T-cell (primary cell): ENCODE measurements at places on chromosomes 2 and 18. TPM values are rescaled to one million over a fixed set of nuclear protein-coding genes. Genes with fewer than 3 reads are reported as not detected.

The TGFA gene
- 4.5 TPM for total RNA-seq

- DNase-seq: no peak
- peaks cover 21% of the 10 kb centered on the region for H3K27me3 ChIP-seq
- no peak overlapping the region for H3K4me3 ChIP-seq
These were observed 197 bp downstream of the GDF7 start for GRCh38 chr2:20667151-20667530.

- no peak for DNase-seq
- H3K36me3 ChIP-seq: no peaks in the 10 kb centered on the region
- H3K4me1 ChIP-seq: no peaks in the 10 kb centered on the region
- H3K4me3 ChIP-seq: no peak overlapping the region
- H3K27ac ChIP-seq: no peak overlapping the region
- no peaks in the 10 kb centered on the region for H3K27me3 ChIP-seq
These were observed 60.6 kb upstream of the REV1 start for GRCh38 chr2:99550368-99550767.

DNA sequence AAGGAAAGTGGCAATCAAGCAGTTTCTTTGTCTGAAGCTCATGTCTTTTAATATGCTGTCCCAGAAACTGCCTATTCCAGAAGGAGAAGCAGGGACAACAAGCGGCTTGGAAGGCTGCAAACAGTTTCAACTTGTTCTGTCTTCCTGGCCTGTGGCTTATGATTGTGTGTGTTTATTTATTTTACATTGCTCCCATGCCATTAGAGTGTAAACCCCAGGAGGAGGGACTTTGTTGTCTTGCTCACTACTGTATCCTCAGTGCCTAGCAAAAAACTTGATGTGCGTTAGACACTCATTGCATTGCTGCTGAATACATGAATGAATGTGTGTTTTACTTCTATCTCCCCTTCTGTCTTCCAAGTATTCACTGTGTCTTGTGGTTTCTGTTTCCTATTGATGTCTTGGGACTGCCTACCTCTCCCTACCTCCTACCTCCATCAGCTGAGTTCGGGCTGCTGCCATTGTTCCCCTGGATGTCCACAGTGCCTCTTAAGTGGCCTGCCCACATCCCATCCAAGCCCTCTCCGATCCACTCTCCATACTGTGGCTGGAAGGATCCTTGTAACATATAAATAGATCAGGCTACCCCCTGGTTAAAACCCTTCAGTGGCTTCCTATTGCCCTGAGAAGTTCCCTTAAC is 261.4 kb downstream of the DYSF start:
- peaks cover 22% of the 10 kb centered on the region for H3K27me3 ChIP-seq
- H3K36me3 ChIP-seq: no peaks in the 10 kb centered on the region
- no peaks in the 10 kb centered on the region for H3K4me1 ChIP-seq
- no peak overlapping the region for H3K4me3 ChIP-seq
- no peak overlapping the region for H3K27ac ChIP-seq

GRCh38 chr2:236967499-236967783 is 118.2 kb upstream of the COPS8 start:
- H3K27me3 ChIP-seq: no peaks in the 10 kb centered on the region
- H3K4me1 ChIP-seq: peaks cover 53% of the 10 kb centered on the region
- H3K4me3 ChIP-seq: no peak overlapping the region

DNA sequence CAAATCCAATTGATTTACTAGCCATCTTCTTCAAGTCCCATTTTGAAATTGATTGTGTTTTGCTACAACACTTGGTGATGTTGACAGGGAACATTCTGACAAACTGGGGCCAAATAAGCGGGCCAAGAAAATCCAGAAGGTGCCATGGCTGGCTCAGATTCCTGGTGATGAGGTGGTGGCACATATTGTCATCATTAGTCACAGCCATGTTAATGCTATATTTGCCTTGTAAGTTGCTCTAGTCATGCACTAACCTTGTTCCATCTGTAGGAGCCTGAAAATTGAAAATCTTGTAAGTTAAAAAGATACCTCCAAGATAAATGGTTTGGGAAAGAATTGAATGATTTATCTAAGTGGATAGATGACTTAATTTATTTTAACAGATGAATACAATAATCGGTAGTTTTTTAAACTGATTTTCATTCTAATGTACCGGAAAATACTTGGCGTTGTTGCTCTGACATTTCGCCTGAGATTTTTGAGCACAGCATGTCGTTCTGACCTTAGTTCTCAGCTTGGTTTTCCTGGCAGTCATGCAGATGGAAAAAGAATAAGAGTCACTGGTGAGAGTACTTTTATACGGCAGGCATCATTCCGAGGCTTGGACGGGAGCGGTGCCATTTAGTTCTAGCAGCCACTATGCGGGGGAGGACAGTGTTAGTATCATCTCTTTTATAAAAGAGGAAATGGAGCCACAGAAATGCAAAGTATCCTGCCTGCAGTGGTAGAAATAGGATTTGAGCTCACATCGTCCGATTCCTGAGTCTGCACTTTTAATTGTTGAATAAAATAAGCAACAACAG is 133.9 kb downstream of the ZNF532 start:
- no peak overlapping the region for H3K27ac ChIP-seq
- no peaks in the 10 kb centered on the region for H3K36me3 ChIP-seq
- H3K27me3 ChIP-seq: no peaks in the 10 kb centered on the region
- no peak for DNase-seq
- no peaks in the 10 kb centered on the region for H3K4me1 ChIP-seq

GRCh38 chr2:180699657-180700361 is 280.6 kb upstream of the UBE2E3 start:
- no peaks in the 10 kb centered on the region for H3K36me3 ChIP-seq
- no peak overlapping the region for H3K4me3 ChIP-seq
- no peaks in the 10 kb centered on the region for H3K4me1 ChIP-seq
- no peaks in the 10 kb centered on the region for H3K27me3 ChIP-seq
- no peak for DNase-seq
- no peak overlapping the region for H3K27ac ChIP-seq

GRCh38 chr2:178105566-178105965 is 6.7 kb upstream of the RBM45 start:
- H3K27ac ChIP-seq: no peak overlapping the region
- H3K27me3 ChIP-seq: no peaks in the 10 kb centered on the region
- H3K4me1 ChIP-seq: no peaks in the 10 kb centered on the region
